ENCODE measurements at places on chromosomes 2 and 18.

DNA sequence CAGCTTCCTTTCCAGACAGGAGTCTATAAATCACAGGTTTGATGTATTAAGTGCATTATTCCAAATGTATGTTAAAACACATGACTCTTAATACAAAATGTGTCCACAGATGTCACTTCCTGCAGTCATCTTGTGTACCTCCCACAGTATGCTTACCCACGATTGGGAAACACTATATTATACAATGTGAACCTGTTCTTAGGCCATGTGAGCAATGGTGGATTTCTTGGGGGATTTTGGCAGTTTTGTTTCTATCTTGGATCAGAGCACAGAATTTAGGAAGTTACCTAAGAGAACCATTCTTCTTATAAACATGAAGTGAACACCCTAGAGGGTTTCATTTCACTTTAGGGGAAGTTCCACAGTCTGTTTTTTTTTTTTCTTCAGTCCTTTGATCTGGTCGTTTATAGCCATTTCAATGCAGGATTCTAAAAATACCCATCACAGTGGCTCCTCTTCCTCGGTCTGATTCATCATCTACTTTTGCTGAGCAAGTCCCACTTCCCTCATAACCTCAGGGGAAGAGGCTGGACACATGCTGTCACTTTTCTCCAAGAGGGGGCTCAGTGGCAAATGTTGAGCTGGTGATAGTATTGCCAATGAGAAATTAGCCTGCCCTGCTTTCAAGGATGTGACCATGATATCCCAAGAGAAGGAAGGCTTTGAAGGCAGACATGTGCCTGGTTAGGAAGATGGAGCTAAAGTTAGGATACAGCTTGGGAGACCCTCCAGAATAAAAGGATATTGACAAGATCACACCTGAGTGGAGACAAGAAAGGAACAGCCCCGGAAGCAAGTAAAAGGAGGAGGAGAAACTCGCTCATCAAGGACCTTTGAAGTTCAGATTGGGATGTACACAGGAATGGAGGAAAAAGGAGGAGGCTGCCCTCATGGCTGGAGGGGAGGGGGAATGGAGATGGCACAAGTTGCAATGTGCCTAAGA, 22.6 kb downstream of the PLEK start:
- H3K27me3 ChIP-seq: peaks cover 4% of the 10 kb centered on the region
- no peak for DNase-seq
- peaks cover 9% of the 10 kb centered on the region for H3K36me3 ChIP-seq
- peak overlapping the region; percentile 90 for H3K27ac ChIP-seq
- H3K4me1 ChIP-seq: peaks cover 48% of the 10 kb centered on the region

DNA sequence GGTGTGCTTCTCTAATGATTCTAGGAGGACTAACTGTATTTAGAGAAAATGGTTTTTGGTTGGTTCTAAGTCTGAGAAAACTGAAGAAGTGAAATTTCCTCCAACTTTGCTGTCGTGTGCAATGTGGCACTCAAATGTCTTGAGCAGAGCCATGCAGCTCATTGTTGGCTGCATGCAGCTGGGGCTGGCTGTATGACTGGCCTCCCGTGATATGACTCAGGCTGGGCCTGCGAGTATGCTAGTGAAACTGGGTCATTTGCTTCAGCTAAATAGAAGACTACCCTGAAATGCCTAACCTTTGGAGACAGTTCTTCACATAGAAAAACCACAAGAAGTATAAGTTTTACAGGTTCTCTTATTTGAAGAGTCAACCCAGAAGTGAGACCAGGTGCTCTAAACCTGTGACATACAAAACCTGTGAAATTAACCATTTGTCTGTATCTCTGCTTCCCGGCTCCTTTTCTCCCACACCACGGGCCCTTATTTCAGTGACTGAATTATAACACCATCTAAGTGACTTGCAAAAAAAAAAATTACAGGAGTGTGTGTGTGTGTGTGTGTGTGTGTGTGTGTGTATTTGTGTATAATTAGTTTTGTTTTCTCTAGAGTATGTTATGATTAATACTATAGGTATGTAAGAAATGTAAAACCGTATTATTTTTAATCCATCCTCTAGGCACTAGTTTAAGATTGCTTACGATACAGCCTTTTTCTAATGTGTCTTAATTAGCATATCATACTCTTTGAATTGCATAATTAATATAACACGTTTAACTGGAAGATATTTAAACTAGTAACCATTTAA, 15.9 kb downstream of the POLI start:
- H3K36me3 ChIP-seq: peaks cover 46% of the 10 kb centered on the region
- H3K4me3 ChIP-seq: peak overlapping the region; percentile 32
- no peaks in the 10 kb centered on the region for H3K27me3 ChIP-seq
- H3K4me1 ChIP-seq: peaks cover 39% of the 10 kb centered on the region
- DNase-seq: peak; percentile 59
- H3K27ac ChIP-seq: peak overlapping the region; percentile 73

- H3K27ac ChIP-seq: no peak overlapping the region
- peaks cover 2% of the 10 kb centered on the region for H3K27me3 ChIP-seq
- H3K36me3 ChIP-seq: peaks cover 4% of the 10 kb centered on the region
- DNase-seq: no peak
- no peaks in the 10 kb centered on the region for H3K4me1 ChIP-seq
- no peak overlapping the region for H3K4me3 ChIP-seq
Measured at GRCh38 chr2:198036029-198036879, 231.9 kb downstream of the PLCL1 start.

DNA sequence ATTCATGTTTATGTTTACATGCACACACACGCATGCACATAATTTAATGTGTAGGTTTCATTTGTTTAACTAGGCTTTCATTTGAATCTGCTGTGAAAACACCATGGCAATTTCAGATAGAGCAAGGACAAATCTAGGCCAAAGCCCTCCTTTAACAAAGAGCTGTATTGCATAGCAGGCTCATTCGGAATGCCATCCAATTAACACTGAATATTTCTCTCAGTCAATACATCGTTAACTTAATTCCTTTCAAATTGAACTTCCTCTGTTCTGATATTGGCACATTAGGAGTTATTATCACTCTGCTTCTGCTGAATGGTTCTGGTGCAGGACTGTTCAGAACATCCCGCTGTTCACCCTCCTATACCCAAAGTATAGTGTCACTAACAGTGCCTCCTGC, 435.1 kb upstream of the CDH20 start:
- no peak for DNase-seq
- H3K4me3 ChIP-seq: no peak overlapping the region
- H3K27me3 ChIP-seq: no peaks in the 10 kb centered on the region
- no peaks in the 10 kb centered on the region for H3K4me1 ChIP-seq
- no peak overlapping the region for H3K27ac ChIP-seq

DNA sequence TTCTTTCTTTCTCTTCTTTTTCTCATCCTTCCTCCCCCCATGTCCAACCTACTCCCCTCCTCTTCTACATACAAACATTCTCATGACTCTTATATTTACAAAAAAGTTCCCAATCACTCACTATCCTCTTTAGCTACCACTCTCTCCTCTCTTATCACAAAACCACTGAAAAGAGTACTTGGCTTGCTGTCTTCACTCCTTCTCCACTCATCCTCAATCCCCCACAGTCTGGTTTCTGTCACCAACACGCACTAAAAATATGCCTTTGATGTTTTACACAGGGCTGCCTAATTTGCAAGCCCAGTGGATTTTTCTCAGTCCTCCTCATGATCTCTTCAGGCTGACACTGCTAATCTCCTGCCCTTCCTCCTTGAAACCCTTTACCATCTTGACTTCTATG, 159.5 kb downstream of the TNS1 start:
- DNase-seq: no peak
- H3K27ac ChIP-seq: no peak overlapping the region
- H3K27me3 ChIP-seq: no peaks in the 10 kb centered on the region
- no peaks in the 10 kb centered on the region for H3K36me3 ChIP-seq
- H3K4me1 ChIP-seq: no peaks in the 10 kb centered on the region

- no peak overlapping the region for H3K27ac ChIP-seq
- DNase-seq: no peak
- no peaks in the 10 kb centered on the region for H3K36me3 ChIP-seq
- no peaks in the 10 kb centered on the region for H3K4me1 ChIP-seq
Measured at GRCh38 chr18:40046596-40046995, 1908.4 kb upstream of the PIK3C3 start.

DNA sequence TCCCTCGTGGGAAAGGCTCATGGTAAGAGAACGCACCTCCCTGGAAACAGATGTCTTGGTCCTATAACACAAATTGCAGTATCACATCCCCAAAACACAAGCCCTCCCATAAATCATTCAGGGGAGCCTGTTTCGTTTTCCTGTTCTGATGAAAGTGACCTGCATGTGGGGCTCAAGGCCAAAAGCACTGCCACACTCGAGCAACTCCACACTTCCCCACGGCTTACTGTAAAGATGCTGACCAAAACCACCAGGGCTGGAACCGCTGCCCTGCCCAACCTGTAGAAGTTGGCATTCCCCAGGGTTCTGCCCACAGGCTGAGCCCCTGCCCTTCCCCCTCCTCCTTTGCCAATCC, 139.7 kb downstream of the BCL11A start:
- H3K4me1 ChIP-seq: no peaks in the 10 kb centered on the region
- no peak overlapping the region for H3K4me3 ChIP-seq
- peaks cover 6% of the 10 kb centered on the region for H3K27me3 ChIP-seq
- H3K27ac ChIP-seq: no peak overlapping the region
- no peaks in the 10 kb centered on the region for H3K36me3 ChIP-seq

- no peak overlapping the region for H3K27ac ChIP-seq
- no peaks in the 10 kb centered on the region for H3K4me1 ChIP-seq
- no peaks in the 10 kb centered on the region for H3K36me3 ChIP-seq
- no peak overlapping the region for H3K4me3 ChIP-seq
- DNase-seq: no peak
Measured at GRCh38 chr2:99852956-99853355, 289.4 kb downstream of the AFF3 start.

- H3K4me3 ChIP-seq: no peak overlapping the region
- no peak overlapping the region for H3K27ac ChIP-seq
- no peaks in the 10 kb centered on the region for H3K4me1 ChIP-seq
- peaks cover 6% of the 10 kb centered on the region for H3K36me3 ChIP-seq
Measured at GRCh38 chr2:61677942-61678341, 139.8 kb upstream of the XPO1 start.

DNA sequence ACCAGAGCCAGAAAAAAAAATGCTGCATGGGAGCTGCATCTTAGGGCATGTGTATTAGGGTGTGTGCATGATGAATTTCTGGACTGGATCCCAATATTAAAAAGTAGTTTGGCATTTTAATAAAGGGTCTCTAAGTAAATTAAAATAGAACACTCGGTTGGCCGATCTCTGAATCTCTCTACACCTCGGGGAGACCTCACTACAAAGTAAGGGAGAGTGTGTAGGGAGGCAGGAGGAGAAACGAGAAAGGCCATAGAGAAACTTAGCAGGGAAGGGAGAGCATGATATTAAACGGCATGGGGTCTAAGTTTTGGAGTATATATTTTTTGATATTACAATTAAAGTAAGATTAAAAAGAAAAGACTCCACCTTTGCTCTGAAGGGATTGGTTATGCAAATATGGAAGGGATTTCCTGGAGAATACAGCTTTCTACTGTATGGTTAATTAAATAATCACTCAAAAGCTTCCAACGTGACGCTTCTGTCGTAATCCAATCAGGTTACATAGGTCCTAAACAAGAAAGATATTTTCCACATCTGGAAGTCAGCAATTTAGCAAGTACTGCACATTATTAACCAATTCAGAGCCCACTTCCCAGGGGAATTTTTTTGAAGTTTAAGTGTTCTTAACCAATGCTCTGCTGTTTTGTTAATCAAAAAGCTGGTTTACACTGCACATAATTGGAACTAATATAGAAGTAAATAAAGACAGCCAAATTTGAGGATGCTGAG, 1.0 kb upstream of the ZEB2 start:
- no peak overlapping the region for H3K4me3 ChIP-seq
- peaks cover 45% of the 10 kb centered on the region for H3K27me3 ChIP-seq
- peaks cover 22% of the 10 kb centered on the region for H3K4me1 ChIP-seq
- no peak overlapping the region for H3K27ac ChIP-seq
- no peak for DNase-seq

DNA sequence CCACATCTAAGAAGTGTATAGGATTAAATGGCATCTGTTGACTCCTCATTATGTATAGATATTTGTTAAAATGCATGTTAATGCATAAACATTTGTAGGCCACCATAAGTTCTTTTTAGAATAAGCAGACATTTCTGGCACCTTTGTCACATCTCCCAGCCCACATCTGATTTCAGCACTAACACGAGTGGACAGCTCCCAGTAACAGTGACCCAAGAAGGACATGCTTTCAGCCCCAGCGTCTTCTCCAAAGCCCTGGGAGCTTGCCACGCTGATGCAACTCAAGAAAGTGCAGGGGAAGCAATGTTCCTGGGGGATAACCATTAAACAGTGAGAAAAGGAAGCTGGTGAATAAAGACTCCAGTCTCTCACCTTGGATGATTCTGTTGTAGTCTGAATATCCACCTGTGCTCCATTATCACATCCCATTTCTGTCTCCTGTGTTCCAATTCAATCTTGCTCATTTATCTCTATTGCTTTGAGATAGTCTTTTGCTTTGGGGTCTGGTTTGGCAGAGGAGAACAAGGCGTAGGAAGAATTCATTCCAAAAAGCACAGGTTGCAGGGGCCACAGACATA, 182.6 kb upstream of the THSD7B start:
- no peak overlapping the region for H3K27ac ChIP-seq
- H3K4me3 ChIP-seq: no peak overlapping the region
- DNase-seq: peak; percentile 1
- H3K4me1 ChIP-seq: no peaks in the 10 kb centered on the region

- peak overlapping the region; percentile 47 for H3K4me3 ChIP-seq
- no peaks in the 10 kb centered on the region for H3K36me3 ChIP-seq
- peaks cover 21% of the 10 kb centered on the region for H3K4me1 ChIP-seq
- DNase-seq: peak; percentile 38
- H3K27ac ChIP-seq: no peak overlapping the region
Measured at GRCh38 chr2:181953881-181954537, 31.6 kb upstream of the PPP1R1C start.

- no peaks in the 10 kb centered on the region for H3K27me3 ChIP-seq
- no peak overlapping the region for H3K27ac ChIP-seq
- no peaks in the 10 kb centered on the region for H3K4me1 ChIP-seq
- H3K36me3 ChIP-seq: no peaks in the 10 kb centered on the region
- H3K4me3 ChIP-seq: no peak overlapping the region
- DNase-seq: no peak
Measured at GRCh38 chr2:132439703-132440398, 23.2 kb downstream of the GPR39 start.

- H3K27me3 ChIP-seq: no peaks in the 10 kb centered on the region
- H3K27ac ChIP-seq: no peak overlapping the region
- H3K36me3 ChIP-seq: no peaks in the 10 kb centered on the region
- no peak for DNase-seq
Measured at GRCh38 chr2:149488706-149489440, 98.7 kb downstream of the MMADHC start.

GRCh38 chr2:11213090-11213638, 57.9 kb downstream of the SLC66A3 start:
- H3K27me3 ChIP-seq: no peaks in the 10 kb centered on the region
- no peaks in the 10 kb centered on the region for H3K4me1 ChIP-seq
- DNase-seq: no peak
- no peak overlapping the region for H3K4me3 ChIP-seq
- no peak overlapping the region for H3K27ac ChIP-seq
- H3K36me3 ChIP-seq: peaks cover 19% of the 10 kb centered on the region

GRCh38 chr2:96815326-96816126, 542 bp upstream of the CNNM3 start:
- peak overlapping the region; percentile 93 for H3K4me3 ChIP-seq
- DNase-seq: no peak
- H3K27me3 ChIP-seq: no peaks in the 10 kb centered on the region
- H3K36me3 ChIP-seq: peaks cover 34% of the 10 kb centered on the region

GRCh38 chr2:134459706-134460406, 206.0 kb downstream of the MGAT5 start:
- H3K27ac ChIP-seq: no peak overlapping the region
- H3K4me1 ChIP-seq: no peaks in the 10 kb centered on the region
- no peaks in the 10 kb centered on the region for H3K36me3 ChIP-seq
- no peak for DNase-seq
- no peak overlapping the region for H3K4me3 ChIP-seq

- DNase-seq: peak; percentile 40
- H3K4me3 ChIP-seq: no peak overlapping the region
- H3K27me3 ChIP-seq: peaks cover 8% of the 10 kb centered on the region
Measured at GRCh38 chr2:8583400-8584173, 98.3 kb upstream of the ID2 start.
